ENCODE measurements at places on chromosomes 12 and 14.

GRCh38 chr14:75307700-75308379 lies 29.2 kb downstream of the FOS start:
- DNase-seq: peak; percentile 93

DNA sequence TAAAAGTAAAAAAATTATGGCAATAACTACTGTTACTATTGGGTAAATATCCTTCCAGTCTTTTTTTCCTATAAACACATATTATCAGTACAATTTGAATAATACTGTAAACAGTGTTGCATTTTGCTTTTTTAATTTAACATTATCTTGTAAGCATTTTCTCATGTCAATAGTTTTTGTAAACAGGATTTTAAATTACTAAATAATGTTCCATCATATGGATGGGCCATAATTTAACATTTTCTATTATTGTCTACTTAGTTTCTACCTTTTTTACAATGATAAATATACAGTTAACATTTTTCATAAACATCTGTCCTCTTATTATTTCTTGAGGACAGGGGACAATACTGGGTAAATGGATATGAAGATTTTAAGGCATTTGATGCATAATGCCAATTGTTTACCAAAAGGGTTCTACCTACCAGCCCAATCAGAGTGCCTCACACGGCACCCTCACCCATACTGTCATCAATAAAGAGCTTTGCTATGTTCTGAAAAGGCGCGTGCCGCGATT lies 759 bp upstream of the ACVR1B start:
- DNase-seq: no peak

GRCh38 chr12:104719700-104720338 lies 238.3 kb downstream of the SLC41A2 start:
- DNase-seq: no peak

GRCh38 chr14:63972323-63972932 lies 119.6 kb downstream of the SYNE2 start:
- no peak for DNase-seq

- no peak for DNase-seq
Measured at GRCh38 chr12:981176-981828, 9.7 kb upstream of the ERC1 start.

- DNase-seq: no peak
Measured at GRCh38 chr12:2378835-2379330, 326.1 kb downstream of the CACNA1C start.

- no peak for DNase-seq
Measured at GRCh38 chr12:124411281-124411878, 116.5 kb downstream of the RFLNA start.
